ENCODE measurements at places on chromosomes 16 and 17.

DNA sequence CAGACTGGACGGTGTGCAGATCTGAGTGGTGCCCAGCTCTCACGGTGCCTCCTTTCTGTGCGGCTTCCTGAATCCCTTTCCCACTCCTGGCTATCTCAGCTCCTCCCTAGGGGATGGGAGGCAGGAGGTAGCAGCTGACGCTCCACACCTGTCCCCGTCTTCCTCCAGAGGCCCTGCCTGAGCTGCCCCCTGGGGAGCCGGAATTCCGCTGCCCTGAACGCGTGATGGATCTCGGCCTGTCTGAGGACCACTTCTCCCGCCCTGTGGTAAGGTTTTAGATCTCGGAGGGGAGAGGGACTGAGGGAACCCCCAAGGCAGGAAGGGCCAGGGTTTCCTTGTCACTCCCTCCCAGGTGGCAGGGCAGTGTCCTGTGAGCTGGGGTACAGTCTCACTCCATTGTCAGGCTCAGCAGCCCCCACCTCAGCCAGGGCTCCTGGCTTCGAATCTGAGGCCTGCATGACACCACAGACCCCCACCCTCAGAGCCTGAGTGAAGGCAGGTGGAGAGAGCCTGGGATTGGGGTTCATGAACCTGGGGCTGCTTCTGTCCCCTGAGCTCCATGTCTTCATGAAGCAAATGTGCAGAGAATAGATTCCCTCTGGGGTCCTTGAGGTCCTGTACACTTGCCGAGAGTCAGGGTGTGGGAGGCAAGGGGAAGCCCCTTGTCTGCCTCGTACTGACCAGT lies 6.6 kb downstream of the DEF8 start:
- no peak for DNase-seq

DNA sequence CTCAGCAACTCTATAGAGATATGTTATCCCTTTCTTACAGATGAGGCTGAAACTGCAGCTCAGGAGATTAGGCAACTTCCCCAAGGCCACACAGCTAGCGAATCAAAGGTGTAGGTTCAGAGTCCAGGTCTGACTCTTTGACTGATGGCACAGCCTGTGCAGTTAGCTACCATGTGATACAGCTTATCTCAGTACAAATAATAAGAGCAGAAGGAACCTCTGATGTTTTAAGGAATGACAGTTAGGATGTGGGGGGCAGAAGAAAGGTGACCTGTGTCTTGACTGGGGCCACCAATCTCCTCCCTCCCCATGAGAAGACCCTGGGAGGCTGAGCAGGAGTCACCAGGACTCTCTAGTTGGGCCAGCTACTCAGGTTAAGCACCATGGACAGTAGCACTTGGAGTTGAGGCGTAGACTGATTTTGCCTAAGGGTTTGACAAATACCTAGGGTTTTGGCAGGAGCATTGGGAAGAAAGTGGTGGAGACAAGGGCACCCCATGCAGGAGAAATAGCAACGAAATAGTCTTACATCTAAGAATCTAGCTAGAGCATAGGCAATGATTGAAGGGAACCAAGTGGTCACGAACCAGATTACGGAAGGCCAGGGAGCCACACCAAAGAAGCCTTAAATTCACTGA lies 22.8 kb upstream of the ACSM2B start:
- DNase-seq: no peak

GRCh38 chr16:23608194-23608593 lies 12.1 kb upstream of the NDUFAB1 start:
- DNase-seq: no peak

DNA sequence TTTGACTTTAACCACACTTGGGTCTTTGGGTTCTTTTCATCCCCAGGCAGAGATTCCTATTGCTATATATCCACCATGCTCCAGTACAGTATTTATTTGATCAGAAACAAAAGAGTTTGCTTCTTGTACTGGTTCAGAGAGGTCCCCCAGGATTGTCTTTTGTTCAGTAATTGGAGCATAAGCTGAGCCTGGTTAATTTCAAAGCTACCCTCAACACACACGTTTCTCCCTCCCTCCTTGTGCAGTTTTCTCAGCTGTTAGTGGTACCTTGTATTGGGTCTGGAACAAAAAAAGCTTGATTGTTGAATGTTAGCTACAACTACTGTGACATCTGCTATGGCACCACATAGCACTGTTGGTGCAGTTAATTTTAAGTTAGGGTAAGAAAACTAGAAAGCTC lies 50.0 kb downstream of the NUP93 start:
- no peak for DNase-seq

GRCh38 chr17:978103-979093 lies 1.2 kb downstream of the NXN start:
- no peak for DNase-seq

GRCh38 chr17:73292031-73292531 lies 19.7 kb downstream of the CDC42EP4 start:
- DNase-seq: no peak

GRCh38 chr17:17479209-17479608 lies 2.4 kb downstream of the MED9 start:
- no peak for DNase-seq

DNA sequence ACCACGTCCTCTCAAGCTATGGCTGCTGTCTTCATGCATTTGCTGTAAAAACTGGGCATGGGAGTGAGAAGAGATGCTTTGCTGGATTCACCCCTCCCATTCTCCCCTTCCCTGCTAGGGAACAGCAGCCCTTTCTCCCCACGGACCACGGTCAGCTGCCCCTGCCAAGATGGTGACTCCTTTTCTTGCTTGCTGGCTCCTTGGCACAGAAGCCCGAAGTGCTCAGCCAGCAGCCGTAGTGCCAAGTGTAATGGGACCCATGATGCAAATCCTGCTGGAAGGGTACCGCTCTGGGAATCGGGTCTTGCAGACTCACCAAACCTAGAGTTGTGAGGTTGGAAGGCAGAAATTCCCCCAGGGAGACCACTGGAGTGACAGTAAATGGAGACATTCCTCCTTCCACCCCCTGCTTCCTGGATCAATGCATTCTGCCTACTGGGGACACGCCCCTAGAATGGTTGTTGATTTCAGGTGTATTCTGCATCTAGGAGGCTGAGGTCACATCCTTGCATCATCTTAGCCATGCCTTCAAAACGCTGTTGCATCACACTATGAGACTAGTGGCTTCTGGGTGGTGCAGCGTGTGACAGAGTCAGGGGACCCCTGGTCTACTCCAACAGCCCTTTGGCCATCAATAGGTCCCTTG lies 63.0 kb upstream of the CBX4 start:
- no peak for DNase-seq

- DNase-seq: no peak
Observed at GRCh38 chr16:54347961-54348360, 61.4 kb upstream of the IRX3 start.

- no peak for DNase-seq
Observed at GRCh38 chr16:75351183-75351582, 82.1 kb downstream of the CFDP1 start.

GRCh38 chr16:10256784-10257641 lies 74.8 kb upstream of the GRIN2A start:
- DNase-seq: peak; percentile 22

DNA sequence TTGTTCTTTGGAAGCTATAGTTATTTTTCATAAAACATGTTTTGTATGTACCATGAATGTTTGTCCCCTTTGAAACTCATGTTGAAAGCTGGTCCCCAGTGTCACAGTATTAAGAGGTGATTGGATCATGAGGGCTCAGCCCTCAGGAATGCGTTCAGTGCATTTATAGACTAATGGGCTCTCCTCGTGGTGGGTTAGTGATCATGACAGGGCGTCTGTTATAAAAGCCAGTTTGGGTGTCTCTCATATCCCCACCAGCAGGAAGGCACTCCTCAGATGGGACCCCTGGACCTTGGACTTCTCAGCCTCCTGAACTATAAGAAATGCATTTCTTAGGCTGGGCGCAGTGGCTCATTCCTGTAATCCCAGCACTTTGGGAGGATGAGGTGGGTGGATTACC lies 10.4 kb downstream of the BANP start:
- DNase-seq: no peak

- DNase-seq: no peak
Observed at GRCh38 chr17:81935709-81936084, 1.4 kb downstream of the PYCR1 start.

- DNase-seq: no peak
Observed at GRCh38 chr16:30064729-30065101, 845 bp upstream of the ALDOA start.

DNA sequence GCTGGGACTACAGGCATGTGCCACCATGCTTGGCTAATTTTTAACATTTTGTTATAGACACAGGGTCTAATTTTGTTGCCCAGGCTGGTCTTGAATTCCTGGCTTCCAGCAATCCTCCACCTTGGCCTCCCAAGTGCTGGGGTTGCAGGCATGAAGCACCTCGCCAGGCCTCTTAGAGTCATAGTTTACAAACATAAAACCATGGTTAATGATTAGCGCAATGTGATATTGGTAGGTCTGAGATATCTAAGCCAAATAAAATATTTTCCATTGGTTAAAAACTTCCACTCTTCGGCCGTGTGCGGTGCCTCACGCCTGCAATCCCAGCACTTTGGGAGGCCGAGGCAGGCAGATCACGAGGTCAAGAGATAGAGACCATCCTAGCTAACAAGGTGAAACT lies 16.6 kb downstream of the TXNDC11 start:
- no peak for DNase-seq

- DNase-seq: no peak
Observed at GRCh38 chr17:70314506-70314905, 145.2 kb downstream of the KCNJ2 start.

- no peak for DNase-seq
Observed at GRCh38 chr16:11403534-11403795, 58.2 kb downstream of the RMI2 start.

DNA sequence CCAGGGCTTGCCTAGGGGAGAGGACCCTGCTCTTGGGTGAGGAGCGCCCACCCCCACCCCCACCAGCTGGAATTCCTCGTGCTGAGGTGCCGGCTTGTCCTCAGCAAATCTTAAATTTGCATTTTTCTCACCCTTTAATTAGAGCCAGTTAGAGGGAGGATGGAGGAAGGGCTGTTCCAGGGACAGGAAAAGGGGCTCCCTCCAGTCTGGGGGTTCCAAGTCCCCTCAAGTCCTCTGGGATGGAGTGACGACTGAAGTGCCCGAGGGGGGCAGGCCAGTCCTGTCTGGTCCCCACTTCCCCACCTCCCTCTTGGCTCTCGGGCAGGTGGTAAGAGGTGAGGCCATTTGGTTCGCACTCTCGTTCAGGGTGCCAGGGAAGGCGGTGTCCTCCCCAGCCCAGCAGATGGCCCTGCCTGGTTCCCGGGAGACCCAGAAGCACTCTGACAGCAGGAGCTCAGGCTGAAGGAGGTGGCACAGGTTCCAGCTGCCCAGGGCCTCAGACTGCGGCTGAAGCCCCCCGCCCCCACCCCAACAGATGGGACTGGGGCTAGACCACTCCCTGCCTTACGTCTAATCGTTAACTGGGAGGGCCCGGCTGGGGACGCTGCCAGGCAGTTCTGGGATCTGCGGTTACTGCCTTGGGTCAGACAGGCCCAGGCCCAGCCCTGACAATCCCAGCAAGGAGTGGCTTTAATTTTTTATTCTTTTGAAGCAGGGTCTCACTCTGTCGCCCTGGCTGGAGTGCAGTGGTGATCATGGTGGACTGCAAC lies 2.2 kb downstream of the RAB26 start:
- DNase-seq: no peak

- DNase-seq: no peak
Observed at GRCh38 chr16:30096862-30097563, 1.0 kb upstream of the YPEL3 start.

DNA sequence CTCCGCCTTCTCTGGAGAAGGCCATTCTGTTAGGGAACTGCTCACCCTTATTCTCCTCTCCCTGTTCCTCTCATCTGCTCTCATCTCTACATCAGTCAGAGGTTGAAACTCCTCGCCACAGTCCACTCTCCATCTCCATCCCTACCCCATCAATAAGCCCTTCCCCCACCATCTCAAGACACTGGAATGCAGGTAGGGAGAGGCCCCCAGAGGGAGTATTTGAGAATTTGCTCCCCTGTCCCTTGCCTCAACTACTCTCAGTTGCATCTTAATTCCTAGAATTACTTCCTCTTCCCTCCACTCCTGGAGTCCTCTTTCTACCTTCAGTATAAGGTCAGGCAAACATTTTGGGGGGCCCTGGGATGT lies 2.0 kb upstream of the AATF start:
- DNase-seq: no peak

DNA sequence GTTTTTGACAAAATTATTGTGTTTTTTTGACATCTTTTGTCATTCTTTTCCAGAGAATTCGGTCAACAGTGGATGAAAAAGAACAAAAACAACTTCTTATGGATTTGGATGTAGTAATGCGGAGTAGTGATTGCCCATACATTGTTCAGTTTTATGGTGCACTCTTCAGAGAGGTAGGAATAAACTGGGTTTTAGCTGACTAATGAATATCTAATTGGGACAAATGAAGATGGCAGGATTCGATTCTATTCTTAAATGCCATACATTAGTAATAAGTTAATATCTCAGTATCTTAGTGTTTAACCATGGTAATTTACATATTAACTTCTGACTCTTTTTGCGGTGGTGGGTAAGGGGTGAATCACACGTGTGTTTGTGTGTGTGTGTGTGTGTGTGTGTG lies 74.8 kb downstream of the MAP2K4 start:
- DNase-seq: no peak

GRCh38 chr17:1571341-1571704 lies 8.7 kb upstream of the PITPNA start:
- DNase-seq: no peak

DNA sequence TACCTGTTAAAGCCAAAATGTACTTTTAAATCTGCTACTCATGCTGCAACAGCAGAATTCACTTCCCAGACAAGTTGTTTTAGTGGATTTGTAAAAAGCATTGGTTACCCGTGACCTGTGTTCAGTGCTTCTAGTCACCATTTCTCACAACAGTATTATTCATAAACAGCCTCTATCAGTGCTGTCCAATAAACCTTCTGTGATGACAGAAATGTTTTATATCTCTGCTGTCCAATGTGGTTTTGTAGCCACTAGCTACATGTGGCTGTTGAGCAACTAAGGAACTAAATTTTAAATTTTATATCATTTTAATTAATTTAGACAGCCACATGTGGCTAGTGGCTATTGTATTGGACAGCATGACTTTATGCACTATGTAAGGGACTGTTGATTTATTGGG lies 12.6 kb downstream of the MAP3K3 start:
- no peak for DNase-seq

All from iPS DF 6.9 (cell line).